Lung (tissue), 17 donors: ENCODE measurements at places on chromosomes 5 and 9. TPM values are rescaled to one million over a fixed set of nuclear protein-coding genes. Genes with fewer than 3 reads are reported as not detected.

HSD17B3 gene
- not detected for total RNA-seq

PCDHB16 gene
- total RNA-seq: 9.2 TPM

ORM2 gene
- 24.9 TPM for total RNA-seq

TNFSF15 gene
- total RNA-seq: 24.5 TPM

DNA sequence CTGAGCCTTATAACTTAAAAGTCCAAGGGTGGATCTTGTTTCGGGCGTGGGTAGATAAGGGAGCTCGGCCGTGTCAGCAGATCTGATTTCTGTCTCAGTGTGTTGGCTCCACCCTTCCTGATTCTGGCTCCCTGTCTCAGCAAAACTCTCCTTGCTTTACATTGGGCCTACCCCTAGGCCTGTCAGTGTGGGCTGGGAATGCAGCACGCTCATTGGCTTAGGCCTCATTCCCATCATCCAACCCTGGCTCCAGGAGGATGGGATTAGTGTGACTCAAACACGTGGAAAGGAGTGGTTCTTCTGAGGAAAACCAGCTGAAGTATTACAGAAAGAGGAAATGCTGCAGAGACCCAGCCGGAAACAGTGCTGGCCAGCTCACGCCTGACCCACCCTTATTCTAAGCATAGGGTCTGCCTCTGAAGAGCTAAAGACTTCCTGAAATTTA lies 59.9 kb downstream of the ZFAND5 start:
- H3K4me3 ChIP-seq: peak overlapping the region; percentile 18
- H3K27me3 ChIP-seq: no peaks in the 10 kb centered on the region
- H3K27ac ChIP-seq: peak overlapping the region; percentile 94
- peak; percentile 90 for DNase-seq

GRCh38 chr5:93247105-93247504 lies 333.9 kb downstream of the NR2F1-AS1 start:
- no peaks in the 10 kb centered on the region for H3K4me1 ChIP-seq
- H3K4me3 ChIP-seq: no peak overlapping the region
- no peaks in the 10 kb centered on the region for H3K36me3 ChIP-seq
- no peaks in the 10 kb centered on the region for H3K27me3 ChIP-seq
- DNase-seq: peak; percentile 44

GRCh38 chr5:93800988-93801811 lies 59.8 kb upstream of the POU5F2 start:
- H3K4me3 ChIP-seq: no peak overlapping the region
- no peaks in the 10 kb centered on the region for H3K4me1 ChIP-seq
- no peaks in the 10 kb centered on the region for H3K27me3 ChIP-seq

GRCh38 chr9:92160786-92161185 lies 45.6 kb upstream of the SPTLC1 start:
- no peak overlapping the region for H3K4me3 ChIP-seq
- no peak overlapping the region for H3K27ac ChIP-seq
- no peaks in the 10 kb centered on the region for H3K4me1 ChIP-seq
- H3K27me3 ChIP-seq: peaks cover 2% of the 10 kb centered on the region
- DNase-seq: no peak
- H3K36me3 ChIP-seq: no peaks in the 10 kb centered on the region

- DNase-seq: peak; percentile 53
- no peaks in the 10 kb centered on the region for H3K36me3 ChIP-seq
- H3K27ac ChIP-seq: no peak overlapping the region
- H3K4me1 ChIP-seq: no peaks in the 10 kb centered on the region
Observed at GRCh38 chr9:17191082-17191481, 56.2 kb downstream of the CNTLN start.

GRCh38 chr9:101705135-101705661 lies 33.2 kb downstream of the GRIN3A start:
- DNase-seq: peak; percentile 51
- no peaks in the 10 kb centered on the region for H3K36me3 ChIP-seq
- H3K4me1 ChIP-seq: no peaks in the 10 kb centered on the region

DNA sequence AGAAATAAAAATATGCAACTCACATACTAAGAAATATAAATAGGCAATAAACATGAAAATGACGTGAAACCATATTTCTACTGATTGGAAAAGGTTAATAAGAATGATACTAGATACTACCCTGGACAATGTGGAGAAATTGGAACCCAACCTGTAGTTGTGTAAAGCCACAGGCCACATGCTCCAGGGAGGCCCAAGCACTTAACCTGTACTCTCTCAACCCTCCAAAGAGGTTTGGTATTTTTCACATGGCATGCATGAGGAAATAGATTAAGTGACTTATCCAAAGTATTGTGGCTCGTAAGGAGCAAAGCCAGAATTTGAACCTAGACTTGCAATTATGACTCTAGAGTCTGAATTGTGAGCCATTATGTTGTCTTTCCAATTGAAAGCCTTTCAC lies 13.4 kb downstream of the LIFR start:
- H3K4me1 ChIP-seq: peaks cover 14% of the 10 kb centered on the region
- H3K27me3 ChIP-seq: no peaks in the 10 kb centered on the region

GRCh38 chr5:169732841-169733240 lies 95.8 kb downstream of the DOCK2 start:
- DNase-seq: no peak
- H3K4me1 ChIP-seq: no peaks in the 10 kb centered on the region
- no peak overlapping the region for H3K27ac ChIP-seq
- no peaks in the 10 kb centered on the region for H3K36me3 ChIP-seq
- H3K27me3 ChIP-seq: no peaks in the 10 kb centered on the region

DNA sequence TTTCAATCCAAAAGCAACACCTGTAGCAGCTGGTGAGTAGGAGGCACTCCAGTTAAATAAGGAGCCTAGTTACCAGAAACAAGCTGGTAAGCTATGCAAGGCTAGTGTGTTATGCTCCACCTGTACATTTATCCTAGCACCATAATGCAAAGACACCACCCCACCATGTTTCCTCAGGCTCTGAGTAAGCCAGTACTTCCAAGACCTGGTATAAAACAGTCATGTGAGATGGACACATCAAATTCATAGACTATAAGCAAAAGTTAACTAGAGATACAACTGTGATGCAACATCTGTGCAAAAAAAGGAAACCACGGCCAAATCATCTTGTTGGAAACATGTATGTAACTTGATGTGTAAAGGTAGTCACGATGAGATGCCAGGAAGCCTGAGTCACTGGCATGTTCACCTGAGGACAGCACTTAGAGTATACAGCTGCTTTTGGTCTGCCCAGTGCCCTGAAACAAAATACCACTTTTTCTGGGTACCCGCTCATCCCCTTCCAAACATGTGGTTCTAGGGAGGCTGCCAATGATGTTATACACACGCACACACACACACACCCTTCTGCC lies 66.1 kb downstream of the CDK5RAP2 start:
- H3K27ac ChIP-seq: no peak overlapping the region
- no peaks in the 10 kb centered on the region for H3K4me1 ChIP-seq
- peaks cover 22% of the 10 kb centered on the region for H3K36me3 ChIP-seq
- H3K4me3 ChIP-seq: no peak overlapping the region
- no peaks in the 10 kb centered on the region for H3K27me3 ChIP-seq
- DNase-seq: no peak
